Mesothelial cell of epicardium (in vitro differentiated cells): ENCODE measurements at places on chromosomes 13 and 19.

- H3K36me3 ChIP-seq, result peaks cover 4% of the 10 kb centered on the region
- H3K4me3 ChIP-seq, result no peak overlapping the region
- no peak for DNase-seq
- H3K27ac ChIP-seq, result no peak overlapping the region
- peaks cover 37% of the 10 kb centered on the region for H3K4me1 ChIP-seq
Measured at GRCh38 chr13:25920277-25920676, 131.5 kb downstream of the SHISA2 start.

GRCh38 chr19:13881251-13881691 lies 4.3 kb downstream of the NANOS3 start:
- peak overlapping the region; percentile 79 for H3K27ac ChIP-seq
- no peaks in the 10 kb centered on the region for H3K36me3 ChIP-seq
- H3K27me3 ChIP-seq, result no peaks in the 10 kb centered on the region
- no peak for DNase-seq
- H3K4me3 ChIP-seq, result no peak overlapping the region

DNA sequence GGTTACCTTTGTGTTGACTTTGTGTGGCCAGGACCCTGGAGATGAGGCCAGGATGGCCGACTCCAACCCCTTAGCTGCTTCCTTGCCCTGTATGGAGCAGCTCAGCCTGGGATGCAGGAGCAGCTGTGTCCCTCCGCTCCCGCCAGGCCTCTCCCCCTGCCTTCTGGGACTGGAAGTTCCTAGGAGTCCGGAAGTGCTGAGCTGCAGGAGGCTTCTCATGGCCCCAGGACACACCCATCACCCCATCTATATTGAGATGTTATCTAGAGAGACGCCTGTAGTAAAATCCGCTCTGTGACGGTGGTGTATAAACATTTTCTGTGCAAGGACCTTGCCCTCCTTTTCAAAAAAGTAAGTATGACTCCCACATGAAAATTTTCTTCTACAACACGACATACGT lies 27.0 kb downstream of the WTIP start:
- no peak overlapping the region for H3K27ac ChIP-seq
- no peak overlapping the region for H3K4me3 ChIP-seq
- DNase-seq, result no peak
- peaks cover 3% of the 10 kb centered on the region for H3K27me3 ChIP-seq
- H3K4me1 ChIP-seq, result peaks cover 3% of the 10 kb centered on the region

DNA sequence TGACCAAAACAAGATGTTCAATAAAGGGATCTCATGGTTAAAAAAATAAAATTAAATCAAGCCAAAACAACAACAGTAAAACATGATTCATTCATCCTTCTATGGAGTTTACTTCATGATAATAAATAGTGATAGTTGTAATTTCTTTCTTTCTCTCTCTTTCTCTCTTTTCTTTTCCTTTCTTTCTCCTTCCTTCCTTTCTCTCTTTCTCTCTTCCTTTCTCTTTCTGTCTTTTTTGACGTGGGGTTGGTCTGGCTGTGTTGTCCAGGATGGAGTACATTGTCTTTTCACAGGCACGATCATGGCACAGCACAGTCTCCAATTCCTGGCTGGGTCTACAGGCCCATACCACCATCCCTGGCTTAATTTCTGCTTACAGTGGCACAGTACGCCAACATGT lies 29.1 kb upstream of the PCCA start:
- DNase-seq, result no peak
- H3K4me3 ChIP-seq, result no peak overlapping the region
- H3K4me1 ChIP-seq, result no peaks in the 10 kb centered on the region
- no peaks in the 10 kb centered on the region for H3K27me3 ChIP-seq

DNA sequence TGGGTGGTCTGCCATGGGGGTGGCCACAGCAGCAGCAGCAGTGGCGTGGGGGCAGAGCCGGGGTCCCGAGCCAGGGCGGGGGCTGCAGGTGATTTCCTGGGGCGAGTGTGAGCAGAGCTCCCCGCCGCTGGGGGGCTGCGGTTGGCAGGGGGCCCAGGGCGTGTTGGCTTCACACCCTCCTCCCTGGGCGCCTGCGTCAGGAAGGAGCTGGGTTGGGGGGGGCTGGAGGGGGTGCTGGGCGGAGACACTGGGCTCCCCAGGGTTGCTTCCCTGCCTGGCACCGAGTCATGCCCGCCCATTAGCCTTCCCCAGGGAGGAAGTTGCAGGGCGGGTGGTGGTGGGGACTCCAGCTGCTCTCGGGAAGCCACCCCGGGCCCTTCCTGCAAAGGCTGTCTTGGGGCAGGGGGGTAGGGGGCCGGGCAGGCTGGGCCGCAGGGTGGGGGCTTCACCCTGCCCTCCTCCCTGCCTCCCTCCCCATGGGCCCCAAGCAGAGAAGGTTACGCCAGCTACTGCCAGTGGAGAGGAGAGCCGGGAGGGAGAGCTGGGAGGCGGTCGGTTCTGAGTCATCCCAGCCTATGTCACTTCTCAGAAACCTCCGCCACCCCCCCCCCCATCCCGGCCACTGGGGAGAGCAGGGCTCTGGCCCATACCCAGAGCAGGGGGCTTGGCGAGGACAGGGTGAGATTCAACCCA lies 4.6 kb downstream of the MIDN start:
- peak overlapping the region; percentile 85 for H3K27ac ChIP-seq
- H3K36me3 ChIP-seq, result peaks cover 8% of the 10 kb centered on the region
- peak overlapping the region; percentile 85 for H3K4me3 ChIP-seq
- peaks cover 19% of the 10 kb centered on the region for H3K4me1 ChIP-seq
